Activated CD4-positive, alpha-beta T cell treated with anti-CD3 and anti-CD28 coated beads, Interleukin-2, amount 10 ng/mL, durations not matched to agents 24 days and 14 days (primary cell): ENCODE measurements at places on chromosomes 13 and 19. TPM values are rescaled to one million over a fixed set of nuclear protein-coding genes. Genes with fewer than 3 reads are reported as not detected.

The CTXN1 gene
- 1.8 and 2.0 TPM in 2 replicates for total RNA-seq

The LCP1 gene
- total RNA-seq: 758 and 792 TPM in 2 replicates

The KLK5 gene
- not detected in 2 replicates for total RNA-seq

The REEP6 gene
- total RNA-seq: 1.1 and 1.7 TPM in 2 replicates

The CNMD gene
- not detected in 2 replicates for total RNA-seq

The C1QTNF9B gene
- total RNA-seq: not detected in 2 replicates

The ISOC2 gene
- total RNA-seq: 34.2 and 35.2 TPM in 2 replicates

The TMC4 gene
- 0.54 and 1.1 TPM in 2 replicates for total RNA-seq

The KCNN4 gene
- 165 and 172 TPM in 2 replicates for total RNA-seq

The NPHS1 gene
- 0.28 TPM in 1 of 2 replicates, not detected in the other for total RNA-seq

The LIG1 gene
- 138 and 144 TPM in 2 replicates for total RNA-seq

The LILRB1 gene
- 0.33 TPM in 1 of 2 replicates, not detected in the other for total RNA-seq

The TEX101 gene
- not detected in 2 replicates for total RNA-seq

The CYP4F8 gene
- not detected in 2 replicates for total RNA-seq

The FLT3 gene
- total RNA-seq: not detected in 2 replicates

The MISP3 gene
- 2.7 and 3.6 TPM in 2 replicates for total RNA-seq

The DOCK9 gene
- 42.2 and 43.5 TPM in 2 replicates for total RNA-seq
